Thoracic aorta (tissue), 2 donors: ENCODE measurements at places on chromosomes 7 and 10.

- DNase-seq: no peak
Observed at GRCh38 chr7:112112822-112113255, 93.4 kb downstream of the DOCK4 start.

DNA sequence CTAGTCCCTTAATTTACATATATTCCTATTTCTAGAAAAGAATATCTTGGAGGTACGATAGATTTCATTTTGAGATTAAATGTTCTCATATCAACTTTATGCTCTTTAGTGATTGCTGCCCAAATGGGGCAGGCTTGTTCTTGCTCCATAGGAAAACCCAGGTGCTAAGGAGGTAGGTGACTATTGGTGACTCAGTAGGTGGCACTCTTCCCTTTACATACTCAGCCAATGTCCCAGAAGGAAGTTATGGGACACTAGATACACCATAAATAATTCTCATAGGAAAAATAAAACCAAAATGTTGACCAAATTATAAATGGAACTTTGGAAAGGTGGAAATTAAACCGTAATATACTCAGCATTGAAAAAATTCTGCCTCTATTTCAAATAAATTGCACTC, 4.0 kb downstream of the SKAP2 start:
- no peak for DNase-seq

GRCh38 chr7:66088861-66089838, 13.5 kb downstream of the ASL start:
- no peak for DNase-seq

DNA sequence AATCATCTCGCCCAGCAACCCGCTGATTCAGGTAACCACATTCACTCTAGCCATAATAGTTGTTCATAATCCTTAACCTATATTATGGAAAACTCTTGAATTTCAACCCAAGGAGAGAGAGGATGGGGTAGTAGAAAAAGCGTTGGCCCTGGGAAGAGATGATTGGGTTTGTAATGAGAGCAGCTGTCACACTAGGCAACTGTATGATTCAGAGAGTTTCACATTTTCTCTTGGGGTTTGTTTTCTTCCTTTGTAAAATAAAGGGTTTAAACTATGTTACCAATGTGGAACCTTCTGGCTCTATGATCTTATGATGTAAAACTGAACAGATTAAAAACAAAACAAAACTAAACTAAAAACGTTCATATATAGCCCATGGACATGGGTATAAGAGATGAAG, 705.2 kb upstream of the IGFBP3 start:
- no peak for DNase-seq

DNA sequence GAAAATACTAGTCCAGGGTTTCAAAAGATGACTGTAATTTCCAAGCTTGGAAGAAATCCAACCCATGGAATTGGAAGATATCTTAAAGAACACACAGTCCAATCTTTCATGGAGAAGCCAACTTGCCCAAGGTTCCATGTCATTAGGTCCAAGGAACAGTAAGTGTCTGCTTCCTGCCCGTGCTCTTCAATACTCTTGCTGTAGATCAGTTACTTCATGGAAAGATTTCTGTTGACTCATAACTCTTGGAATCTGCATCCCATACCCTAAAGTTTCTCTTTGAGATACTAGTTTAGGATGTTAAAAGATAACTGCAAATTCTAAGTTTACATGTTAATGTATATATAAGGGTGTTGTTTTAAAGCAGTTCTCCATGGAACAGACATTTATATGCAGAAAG, 127.9 kb upstream of the SLC13A1 start:
- DNase-seq: no peak

- DNase-seq: no peak
Observed at GRCh38 chr10:132305654-132306342, 2.0 kb downstream of the STK32C start.

DNA sequence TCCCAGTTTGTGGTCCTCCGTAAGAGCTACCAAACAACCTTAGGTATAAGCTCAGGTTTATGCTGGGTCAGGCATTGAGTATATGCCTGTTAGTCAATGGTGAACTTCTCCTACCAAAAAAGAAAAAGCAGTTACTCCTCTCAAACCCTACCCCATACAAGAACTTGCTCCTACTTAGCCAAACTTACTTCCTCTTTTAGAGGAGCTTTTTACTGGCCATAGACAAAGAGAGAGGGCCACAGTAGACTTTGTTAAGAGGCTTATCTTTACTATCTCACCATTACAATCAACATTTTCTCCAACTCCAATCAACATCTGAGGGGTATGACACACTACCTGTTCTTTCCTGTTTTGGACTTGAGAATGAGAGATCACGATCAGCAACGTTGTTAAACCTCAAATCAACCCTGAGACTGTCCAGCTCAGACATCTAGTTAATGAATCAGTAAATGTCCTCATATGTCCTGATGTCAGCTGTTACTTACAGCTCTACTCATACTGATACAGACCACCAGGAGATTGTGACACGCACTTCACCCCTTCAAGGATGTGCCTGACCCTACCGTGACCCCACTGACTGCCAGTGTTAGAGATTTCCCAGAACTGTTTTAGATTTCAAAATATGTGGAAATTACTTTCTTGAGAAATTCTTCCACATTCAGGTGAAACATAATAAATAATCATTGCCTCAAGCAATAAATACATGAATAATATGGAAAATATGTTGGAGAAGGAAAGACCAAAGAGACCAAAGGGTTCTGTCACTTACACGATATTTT, 18.4 kb upstream of the CCDC71L start:
- no peak for DNase-seq

- no peak for DNase-seq
Observed at GRCh38 chr10:42997849-42998165, 79.1 kb upstream of the RET start.

DNA sequence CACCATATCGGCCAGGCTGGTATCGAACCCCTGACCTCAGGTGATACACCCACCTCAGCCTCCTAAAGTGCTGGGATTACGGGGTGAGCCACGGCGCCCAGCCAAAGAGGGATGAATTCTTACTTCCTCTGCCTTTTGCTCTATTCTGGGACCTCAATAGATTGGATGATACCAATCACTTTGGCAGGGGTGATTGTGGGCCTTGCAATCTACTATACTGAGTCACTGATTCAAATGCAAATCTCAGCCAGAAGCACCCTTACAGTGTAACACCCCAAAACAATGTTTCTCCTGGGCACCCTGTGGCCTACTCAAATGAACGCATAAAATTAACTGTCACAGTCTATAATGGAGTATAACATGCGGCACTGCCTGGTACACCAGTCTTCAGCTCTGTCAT, 596.7 kb upstream of the LRRTM3 start:
- no peak for DNase-seq

GRCh38 chr10:24254180-24254579, 45.2 kb downstream of the KIAA1217 start:
- no peak for DNase-seq

GRCh38 chr10:92800134-92800733, 48.1 kb upstream of the EXOC6 start:
- DNase-seq: no peak

DNA sequence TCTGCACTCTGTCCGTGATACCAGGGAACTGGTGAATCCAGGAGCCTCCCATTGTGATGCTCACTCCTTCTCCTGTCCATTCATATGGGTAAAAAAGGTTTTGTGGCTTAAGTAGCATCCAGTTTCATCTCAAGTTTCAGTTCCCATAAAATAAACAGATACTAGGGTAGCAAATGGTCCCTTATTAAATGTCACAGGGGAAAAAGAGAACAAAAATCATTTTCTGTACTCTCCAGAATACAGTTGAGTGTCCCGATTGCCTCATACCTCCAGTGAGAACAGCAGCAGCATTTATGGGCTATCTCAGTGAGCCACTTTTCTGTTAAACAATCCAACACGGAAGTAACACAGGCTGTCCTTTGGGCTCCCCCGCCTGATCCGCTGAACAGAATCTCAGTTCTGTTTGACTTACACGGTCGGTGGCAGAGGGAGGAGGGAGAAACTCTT, 179.6 kb downstream of the CELF2 start:
- no peak for DNase-seq

- DNase-seq: no peak
Observed at GRCh38 chr7:325811-326210, 35.8 kb downstream of the FOXL3 start.

GRCh38 chr10:116286626-116287200, 13.7 kb upstream of the GFRA1 start:
- no peak for DNase-seq

DNA sequence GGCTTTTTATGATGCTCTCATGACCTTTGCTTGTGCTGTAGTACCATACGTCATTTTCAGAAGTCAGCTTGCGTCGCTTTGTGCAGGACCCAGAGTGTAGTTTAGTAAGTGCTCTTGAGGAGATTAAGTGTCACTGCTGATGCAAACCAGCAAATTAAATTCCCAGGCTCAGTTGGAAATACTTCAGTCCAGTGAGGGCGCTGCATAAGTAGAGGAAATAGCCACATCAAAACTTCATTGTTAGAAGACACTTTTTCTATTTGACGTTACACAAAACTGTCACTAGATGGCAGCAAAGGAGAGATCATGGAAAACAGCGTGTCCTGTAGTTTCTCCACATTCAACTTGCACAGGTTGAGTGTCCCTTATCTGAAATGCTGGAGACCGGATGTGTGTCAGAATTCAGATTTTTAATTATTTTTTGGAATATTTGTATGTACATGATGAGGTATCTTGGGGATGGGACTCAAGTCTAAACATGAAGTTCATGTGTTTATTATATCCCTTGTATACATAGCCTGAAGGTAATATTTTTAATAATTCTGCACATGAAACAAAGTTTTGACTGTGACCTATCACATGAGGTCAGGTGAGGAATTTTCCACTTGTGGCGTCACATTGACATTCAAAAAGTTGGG, 7.9 kb downstream of the ZNF22 start:
- no peak for DNase-seq

DNA sequence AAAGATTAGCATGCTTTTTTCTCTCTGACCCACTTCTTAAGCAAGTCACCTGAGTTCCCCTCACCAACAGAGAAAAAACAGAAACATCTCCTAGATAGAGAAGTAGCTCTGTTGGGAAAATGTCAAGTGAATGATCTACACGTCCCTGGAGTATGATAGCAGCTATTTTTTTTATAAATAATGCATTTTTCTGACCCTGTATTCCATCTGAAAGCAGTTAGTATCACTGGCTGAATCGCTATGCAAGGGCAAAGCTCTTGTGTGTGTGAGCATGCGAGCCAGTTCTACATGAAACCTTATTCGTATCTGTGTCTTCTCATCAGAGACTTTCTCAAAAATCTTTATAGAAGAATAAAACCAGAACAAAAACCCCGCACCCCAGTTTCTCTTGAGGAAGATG, 8.2 kb downstream of the ANKMY2 start:
- DNase-seq: no peak

DNA sequence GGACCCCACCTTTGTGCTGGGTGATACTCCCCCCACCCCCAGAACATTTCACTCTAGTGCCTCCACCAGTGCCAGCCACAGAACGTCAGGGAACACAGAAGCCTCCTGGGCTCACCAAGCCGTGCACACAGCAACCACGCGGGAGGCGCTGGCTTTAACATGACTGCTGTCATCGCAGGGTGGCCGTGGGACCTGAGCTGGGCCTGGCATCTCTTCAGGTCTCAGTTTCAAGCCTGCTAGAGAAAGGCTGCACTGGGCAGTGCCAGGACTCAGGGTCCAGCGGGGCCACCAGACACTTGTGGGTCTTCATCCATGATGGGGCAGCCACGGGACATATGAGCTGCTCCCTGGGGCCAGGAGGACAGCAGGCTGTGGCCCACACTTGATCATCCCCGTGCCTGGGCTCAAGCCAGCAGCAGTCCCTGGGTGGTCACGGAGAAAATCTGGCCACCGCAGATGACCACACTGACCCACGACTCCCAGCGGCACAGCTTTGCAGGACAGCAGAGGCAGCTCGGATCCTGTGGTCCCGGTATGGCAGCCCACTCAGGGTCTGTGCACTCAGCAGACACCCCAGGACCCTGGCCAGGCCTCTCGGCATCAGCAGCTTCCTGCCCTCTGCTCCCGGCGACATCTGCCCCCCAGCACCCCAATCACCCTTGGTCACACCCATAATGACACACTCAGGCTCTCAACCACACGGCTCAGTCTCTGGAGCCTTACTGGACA, 44.2 kb downstream of the CAMK2B start:
- no peak for DNase-seq

- DNase-seq: peak; percentile 23
Observed at GRCh38 chr7:37448636-37449361, at the start of gene ELMO1. TSS of gene ELMO1 (minus strand) at chr7:37448864. CDS start at chr7:37342690, 106,174 bp downstream.

GRCh38 chr10:130635528-130635927, 499.3 kb downstream of the GLRX3 start:
- DNase-seq: no peak

- DNase-seq: peak; percentile 64
Observed at GRCh38 chr10:91034494-91035159, 113.7 kb upstream of the ANKRD1 start.

- no peak for DNase-seq
Observed at GRCh38 chr10:100448951-100449350, 13.9 kb upstream of the WNT8B start.

DNA sequence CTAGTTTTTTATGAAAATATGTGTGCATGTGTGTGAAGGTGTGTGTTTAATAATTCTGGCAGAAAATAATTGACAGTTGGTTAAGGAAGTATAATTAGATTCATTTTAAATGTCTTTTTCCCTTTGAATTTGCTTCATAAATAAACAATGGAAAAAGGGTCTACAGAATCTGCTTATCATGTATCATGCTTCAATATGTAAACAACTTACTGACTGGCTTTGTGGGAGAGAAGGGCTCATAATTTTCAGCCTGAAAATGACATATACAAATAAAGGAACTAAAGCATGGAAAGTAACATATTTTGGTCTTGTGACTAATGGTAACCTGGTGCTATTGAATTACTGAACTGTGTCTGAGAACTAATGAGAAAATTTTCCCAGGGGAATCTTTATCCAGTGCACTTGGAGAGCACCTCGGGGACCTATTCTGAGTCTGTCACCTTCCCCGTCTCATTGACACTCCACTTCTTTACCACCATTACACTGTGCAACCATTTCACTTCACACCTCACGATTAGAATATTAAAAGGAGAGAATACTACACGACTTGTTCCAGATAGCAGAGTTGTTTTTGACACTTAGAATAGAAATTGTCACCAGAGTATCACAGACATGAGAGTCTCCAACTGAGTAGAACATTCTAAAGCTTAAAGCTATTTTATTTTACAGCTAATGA, 298.6 kb downstream of the TFEC start:
- no peak for DNase-seq

DNA sequence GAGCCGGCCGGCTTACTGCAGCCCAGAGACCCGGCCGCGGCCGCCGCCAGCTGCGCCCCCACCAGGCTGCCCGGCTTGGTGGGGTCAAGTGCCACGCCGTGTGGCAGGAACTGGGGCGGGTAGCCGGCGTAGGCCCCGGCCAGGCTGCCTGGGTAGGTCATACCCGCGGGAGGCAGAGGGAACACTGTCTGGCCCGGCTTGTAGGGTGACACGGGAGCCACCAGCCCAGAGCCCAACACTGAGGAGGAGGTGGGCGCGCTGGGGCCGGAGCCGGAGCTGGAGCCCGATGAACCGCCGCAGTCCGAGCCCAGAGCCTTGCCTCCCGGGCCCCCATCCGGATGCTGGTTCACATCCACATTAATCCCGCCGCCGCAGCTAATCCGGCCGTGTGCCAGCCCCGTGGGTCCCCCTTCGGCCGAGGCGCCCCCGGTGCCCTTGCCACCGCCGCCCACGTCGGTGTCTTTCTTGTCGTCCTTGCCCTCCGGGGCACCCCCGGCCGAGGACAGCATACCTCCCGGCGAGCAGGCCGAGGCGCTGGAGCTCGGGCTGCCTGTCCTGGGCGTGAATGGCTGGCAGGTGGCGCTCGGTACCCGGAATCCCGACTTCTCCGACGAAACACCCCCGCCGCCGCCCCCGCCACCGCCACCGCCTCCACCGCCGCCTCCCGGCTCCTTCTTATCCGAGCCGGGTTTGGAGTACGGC, 2.0 kb downstream of the ZNF503 start:
- no peak for DNase-seq

GRCh38 chr7:36825501-36825900, 101.2 kb upstream of the AOAH start:
- DNase-seq: no peak
